Uterine smooth muscle cell (primary cell): ENCODE measurements at places on chromosomes 4 and X. TPM values are rescaled to one million over a fixed set of nuclear protein-coding genes. Genes with fewer than 3 reads are reported as not detected.

ZNF711 gene
- total RNA-seq, result 0.66 and 0.87 TPM in 2 replicates

BEX2 gene
- total RNA-seq, result 2.1 and 5.6 TPM in 2 replicates

DDIT4L gene
- total RNA-seq, result 9.2 and 11.3 TPM in 2 replicates

PAGE3 gene
- not detected in 2 replicates for total RNA-seq
